Stimulated activated CD4-positive, alpha-beta T cell treated with anti-CD3 and anti-CD28 coated beads, Interleukin-1b, Interleukin-23, amount 100 ng/mL, for 1 hour (primary cell): ENCODE measurements at places on chromosomes 5 and 9.
A peak's percentile ranks its signal among the peaks of the same experiment; 100 is the strongest.

GRCh38 chr5:138716456-138716924 lies 36.7 kb upstream of the CTNNA1 start:
- DNase-seq, result no peak

- DNase-seq, result no peak
Measured at GRCh38 chr5:154166901-154167791, 23.4 kb upstream of the GALNT10 start.

DNA sequence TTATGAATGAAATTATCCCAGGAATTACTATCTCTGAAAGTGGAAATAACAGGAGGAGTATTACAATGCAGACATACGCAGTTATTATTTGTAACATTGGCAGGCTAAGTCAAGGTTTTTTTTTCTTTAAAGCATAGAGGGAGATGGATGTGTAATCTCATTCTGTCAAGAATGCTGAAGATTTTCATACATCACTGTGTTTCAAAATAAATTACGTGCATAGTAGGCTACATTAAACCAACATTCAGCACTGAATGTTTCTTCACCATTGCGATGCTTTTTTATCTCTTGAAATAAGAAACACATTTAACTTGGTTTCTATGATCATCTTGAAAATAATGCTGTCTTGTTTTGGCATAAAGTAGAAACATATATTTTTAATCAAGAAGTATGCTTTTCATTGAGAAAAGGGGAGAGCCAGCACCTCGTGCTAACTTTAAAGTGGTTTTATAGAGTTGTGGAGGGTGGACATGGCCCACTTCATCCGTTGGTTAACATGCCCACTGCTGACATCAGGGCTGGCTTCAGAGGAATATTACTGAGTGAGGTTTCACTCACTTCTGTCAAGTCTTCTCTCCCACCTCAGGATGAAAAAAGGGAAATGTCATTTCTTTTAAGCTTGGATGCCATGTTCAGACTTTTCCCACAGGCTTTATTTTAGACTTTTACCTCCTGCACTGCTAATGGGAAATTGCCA lies 203.6 kb upstream of the MEF2C start:
- DNase-seq, result no peak

DNA sequence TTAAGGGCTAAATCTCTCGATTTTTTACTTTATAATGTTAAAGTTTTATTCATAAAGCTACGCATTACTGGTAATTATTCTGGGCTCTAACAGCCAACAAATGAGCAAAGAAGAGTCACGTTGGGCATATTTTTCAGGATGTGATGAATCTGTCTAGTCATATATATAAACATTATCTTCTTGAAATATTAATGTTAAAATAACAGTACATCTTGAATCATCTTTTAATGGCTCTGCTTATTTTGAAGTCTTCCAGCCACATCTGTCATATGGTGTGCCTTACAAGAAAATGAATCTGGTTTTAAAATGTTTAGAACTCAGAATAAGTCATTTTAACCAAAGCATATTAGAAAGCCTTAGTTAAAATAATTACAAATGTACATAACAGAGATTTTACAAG lies 96.9 kb downstream of the CWC27 start:
- DNase-seq, result no peak

- DNase-seq, result no peak
Measured at GRCh38 chr5:14236757-14237156, 93.6 kb downstream of the TRIO start.

DNA sequence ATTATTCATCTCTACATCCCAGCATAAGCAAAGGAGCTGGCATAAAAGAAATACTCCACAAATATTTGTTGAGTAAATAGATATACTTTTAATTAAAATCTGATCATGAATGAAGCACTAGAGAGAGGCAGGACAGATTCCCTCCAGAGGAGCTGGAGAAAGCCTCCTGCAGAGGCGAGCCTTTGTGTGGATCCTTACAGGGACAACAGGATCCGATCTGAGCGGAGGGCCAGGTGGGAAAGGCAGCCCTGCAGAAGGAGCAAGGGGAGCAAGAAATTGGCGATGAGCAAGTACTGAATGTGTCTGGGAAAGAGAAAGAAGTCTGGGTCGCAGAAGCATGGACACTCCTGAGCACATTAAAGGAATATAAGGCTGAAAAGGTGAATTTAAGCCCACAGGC lies 69.4 kb downstream of the EBF1 start:
- no peak for DNase-seq

GRCh38 chr9:127311239-127311741 lies 46.7 kb downstream of the GARNL3 start:
- no peak for DNase-seq

- DNase-seq, result no peak
Measured at GRCh38 chr9:98361645-98362044, 106.2 kb upstream of the TBC1D2 start.

DNA sequence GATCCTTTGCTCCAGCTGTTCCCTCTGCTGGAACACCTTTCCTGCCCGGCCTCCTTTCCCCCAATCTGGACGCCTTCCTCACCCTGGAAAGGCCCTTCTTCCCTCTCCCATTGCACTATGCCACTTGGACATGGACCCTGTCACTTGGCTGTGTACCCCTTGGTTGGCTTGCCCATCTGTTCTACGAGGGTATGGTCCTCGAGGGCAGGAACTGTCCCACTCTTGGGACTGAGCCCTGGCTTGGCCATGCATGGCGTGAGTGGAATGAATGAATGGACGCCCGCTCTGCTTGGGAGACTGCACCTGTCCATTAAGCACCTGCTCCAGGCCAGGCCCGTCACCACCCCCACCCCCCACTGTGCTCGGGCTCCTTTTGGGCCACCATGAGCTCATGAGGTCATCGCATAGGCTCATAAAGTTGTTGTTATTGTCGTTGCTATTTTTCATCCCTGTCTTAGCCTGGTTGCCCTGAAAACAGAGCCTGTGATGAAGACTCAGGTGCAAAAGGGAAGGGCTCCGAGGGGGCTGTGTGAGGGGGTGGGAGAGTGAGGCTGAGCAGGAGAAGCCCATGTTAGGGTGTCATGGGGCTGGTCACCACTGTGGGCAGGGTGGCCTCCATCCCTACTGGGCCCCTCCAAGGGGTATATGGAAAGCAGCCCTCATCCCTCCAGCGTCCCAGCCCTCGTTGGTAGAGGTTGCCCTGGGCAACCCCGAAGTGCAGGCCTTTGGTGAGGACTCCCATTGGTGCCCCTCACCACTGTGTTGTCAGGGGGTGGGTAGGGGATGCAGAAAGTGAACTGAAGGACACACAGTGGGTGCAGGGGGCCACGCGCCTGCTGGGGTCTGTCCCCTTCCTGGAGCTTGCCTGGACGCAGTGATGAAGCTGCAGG lies 57.2 kb upstream of the IER5L start:
- DNase-seq, result no peak

GRCh38 chr9:89541798-89542197 lies 43.9 kb upstream of the SEMA4D start:
- DNase-seq, result no peak

GRCh38 chr9:130537346-130538050 lies 41.9 kb upstream of the FUBP3 start:
- no peak for DNase-seq

DNA sequence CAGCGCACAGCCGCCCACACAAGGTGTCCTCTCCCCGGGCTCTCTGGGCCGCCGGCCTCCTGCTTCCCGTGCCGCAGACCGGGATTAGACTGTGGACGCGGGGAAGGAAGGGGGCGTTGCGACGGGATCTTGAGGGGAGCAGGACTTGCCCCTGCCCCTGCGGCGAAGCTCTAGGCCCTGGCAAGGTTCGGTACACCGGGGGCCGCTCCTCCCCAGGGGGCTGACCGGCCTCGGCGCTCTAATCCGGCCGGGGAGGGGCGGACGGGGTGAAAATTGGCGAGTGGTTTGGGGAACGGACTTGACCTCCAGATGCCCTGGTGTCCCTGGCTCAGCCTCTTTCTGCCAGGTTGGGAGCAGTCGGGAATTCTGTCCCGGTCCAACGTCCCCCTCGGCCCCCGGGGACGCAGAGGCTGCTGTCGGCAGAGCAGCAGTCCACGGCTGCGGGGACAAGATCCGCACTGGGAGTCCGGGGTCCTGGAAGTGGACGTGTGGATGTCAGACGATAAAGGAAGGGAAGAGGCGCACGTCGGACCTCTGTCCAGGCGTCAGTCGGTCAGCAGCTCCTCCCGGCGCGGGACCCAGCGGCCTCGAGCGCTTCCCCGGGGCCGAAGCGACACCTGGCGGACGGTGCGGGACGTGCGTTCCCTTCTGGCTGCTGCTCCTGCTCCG lies 1.9 kb upstream of the CNTFR start:
- peak; percentile 49 for DNase-seq

GRCh38 chr5:8270246-8270645 lies 401.3 kb downstream of the MTRR start:
- no peak for DNase-seq

DNA sequence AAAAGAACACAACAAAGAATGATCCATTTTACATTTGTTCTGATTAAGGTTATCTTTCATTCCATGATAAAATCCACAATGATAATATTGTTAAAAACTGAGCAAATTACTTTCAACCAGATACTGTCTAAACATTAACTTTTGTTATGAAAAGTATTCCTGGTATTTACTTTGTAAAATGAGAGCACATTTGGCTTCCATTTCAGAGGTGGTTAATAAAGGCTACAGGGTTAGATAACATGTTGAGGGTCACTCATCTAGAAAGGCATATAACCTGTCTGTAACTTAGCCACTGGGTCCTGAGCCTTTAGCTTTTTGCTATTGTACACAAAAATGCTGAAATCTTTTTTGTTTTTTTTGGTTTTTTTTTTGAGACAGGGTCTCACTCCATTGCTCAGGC lies 99.3 kb downstream of the ANXA2R start:
- no peak for DNase-seq

GRCh38 chr5:146078566-146078965 lies 26.8 kb downstream of the PLAC8L1 start:
- no peak for DNase-seq

GRCh38 chr5:63323926-63324325 lies 638.3 kb downstream of the HTR1A start:
- no peak for DNase-seq

- no peak for DNase-seq
Measured at GRCh38 chr9:115367780-115368525, 250.0 kb upstream of the TNC start.

DNA sequence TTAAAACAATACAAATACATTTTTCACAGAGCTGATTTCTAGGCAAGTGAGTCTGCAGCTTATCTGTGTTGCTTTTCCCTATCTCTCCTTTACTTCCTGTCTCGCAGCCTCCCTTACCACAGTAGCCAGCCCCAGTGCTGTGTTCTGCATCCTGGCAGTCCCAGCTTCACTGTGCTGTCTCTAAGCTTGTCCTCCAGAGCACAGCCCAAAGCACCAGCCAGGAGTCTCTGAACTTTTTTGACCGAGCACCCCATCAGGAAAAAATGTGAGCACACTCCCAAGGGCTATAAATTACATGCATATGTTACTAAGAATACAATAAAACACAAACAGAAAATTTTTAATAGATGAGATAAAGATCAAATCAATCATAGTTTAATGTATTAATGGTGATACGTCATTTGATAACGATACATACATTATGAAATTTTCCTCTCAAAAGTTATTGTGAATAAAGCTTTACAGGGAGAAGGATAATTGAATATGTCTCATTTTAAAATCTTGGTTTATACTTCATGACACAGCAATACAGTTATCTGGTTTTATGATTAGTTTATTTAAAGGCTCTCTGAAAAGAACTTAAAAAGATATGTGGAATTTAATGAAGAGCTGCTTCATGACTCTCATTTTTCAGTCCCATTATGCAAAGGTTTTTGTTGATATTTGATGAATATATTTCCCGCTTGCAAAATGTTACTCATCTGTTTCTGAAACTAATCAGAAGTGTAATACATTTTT lies 7.3 kb upstream of the RHOBTB3 start:
- no peak for DNase-seq

GRCh38 chr9:6068983-6069382 lies 53.6 kb upstream of the RANBP6 start:
- no peak for DNase-seq

DNA sequence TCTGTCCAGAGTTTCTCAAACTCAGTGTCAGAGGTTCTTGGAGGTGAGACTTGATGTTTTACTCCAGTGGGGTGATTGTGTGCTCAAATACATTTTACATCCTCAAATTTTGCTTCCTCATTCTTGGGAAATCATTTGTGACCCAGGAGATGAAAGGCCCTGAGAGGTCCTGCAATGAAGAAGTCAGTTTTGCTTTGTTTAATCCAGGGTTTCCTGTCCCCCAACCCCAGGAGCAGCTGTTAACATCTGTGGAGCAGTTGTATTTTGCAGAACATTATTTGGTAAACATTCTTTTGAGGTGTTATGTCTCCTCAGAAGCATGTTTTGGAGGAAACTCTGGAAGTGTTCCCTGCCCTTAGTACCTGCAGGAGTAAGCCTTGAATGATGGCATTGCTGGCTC lies 59.8 kb downstream of the DAB2IP start:
- no peak for DNase-seq

DNA sequence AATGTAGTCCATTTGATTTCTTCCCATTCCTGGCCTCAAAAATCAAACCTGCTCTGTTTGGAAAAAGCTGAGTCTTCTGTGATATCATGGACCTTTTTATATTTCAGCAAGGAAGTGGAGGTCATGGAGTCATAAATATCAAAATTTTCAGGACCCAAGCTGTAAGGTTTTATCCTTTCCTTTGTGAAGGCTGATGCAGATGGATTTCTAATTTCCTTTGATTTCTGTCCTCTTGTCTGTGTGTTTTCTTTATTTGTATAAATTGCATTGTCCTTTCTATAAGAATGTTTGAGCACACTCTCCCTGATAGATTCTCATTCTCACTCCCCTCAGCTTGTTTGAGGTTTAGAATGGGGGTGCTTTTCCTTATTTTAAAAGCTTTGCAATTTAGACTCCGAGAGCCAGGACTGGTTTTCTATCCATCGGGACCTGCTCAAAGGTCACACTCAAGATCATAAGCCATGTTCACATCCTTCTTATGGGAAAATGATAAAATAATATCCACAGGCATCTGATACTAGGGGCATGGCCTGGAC lies 127.4 kb upstream of the TMEM161B start:
- no peak for DNase-seq

- no peak for DNase-seq
Measured at GRCh38 chr5:171201310-171201709, 107.7 kb upstream of the TLX3 start.

DNA sequence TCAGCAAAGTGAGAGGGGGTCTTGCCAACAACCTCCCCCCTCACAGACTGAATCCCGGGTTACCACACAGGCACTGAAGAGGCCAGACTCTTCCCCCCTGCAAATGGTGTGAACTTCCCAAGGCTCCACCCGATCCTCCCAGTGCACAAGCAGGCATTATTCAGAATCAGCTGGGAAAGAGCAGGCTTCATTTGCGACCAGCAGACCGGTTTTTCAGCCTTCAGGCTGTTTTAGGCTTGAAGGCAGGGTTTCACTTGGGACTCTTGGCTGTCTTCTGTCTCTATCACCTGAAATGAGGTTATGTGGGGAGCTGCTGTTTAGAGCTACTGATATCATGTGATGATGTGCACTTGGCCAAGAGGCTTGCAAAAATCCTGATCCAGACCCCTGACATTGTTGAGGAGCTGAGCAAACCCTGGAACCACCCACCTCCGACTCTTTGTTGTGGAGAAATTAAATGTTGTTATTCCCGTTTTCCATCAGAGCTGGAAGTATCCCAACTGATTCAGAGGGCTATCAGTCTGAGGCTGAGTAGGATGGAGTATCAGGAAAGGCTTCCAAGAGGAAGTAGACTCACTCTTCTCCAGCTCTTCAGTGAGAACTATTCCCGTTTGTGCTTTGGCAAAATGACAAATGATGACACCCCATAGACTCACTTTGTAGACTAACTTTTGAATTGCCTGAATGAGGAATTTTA lies 63.3 kb upstream of the ZFR start:
- DNase-seq, result no peak
